Left lung (tissue), 14 donors: ENCODE measurements at places on chromosomes 13 and 19. TPM values are rescaled to one million over a fixed set of nuclear protein-coding genes. Genes with fewer than 3 reads are reported as not detected.

GRCh38 chr13:99484473-99484872 lies 16.8 kb upstream of the TM9SF2 start:
- DNase-seq = no peak

- DNase-seq = no peak
Observed at GRCh38 chr13:61148691-61149315, 266.8 kb downstream of the PCDH20 start.

- no peak for DNase-seq
Observed at GRCh38 chr19:810883-811489, 10.8 kb downstream of the PLPPR3 start.

- DNase-seq = no peak
Observed at GRCh38 chr13:27658546-27658945, 36.9 kb downstream of the POLR1D start.

DACH1 gene
- total RNA-seq = 4.6 TPM

DNA sequence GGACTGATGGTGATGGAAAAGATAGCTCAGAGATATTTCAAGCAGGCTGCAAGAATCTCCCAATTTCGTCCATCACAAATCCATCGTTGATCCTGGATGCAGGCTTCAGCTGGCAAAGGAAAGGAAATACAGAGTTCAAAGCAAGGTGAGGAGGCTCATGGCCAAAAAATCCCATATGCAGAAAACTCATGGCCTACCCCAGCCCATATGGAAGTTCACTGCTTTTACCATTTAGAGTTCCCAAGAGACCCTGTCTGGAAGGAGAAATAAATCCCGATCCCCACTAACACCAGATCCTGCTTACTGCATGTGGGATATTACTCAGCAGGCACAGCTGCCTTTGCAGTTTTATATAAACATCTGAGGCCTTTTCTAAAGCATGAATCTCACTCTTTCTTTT lies 412.9 kb upstream of the SPRY2 start:
- no peak for DNase-seq

DNA sequence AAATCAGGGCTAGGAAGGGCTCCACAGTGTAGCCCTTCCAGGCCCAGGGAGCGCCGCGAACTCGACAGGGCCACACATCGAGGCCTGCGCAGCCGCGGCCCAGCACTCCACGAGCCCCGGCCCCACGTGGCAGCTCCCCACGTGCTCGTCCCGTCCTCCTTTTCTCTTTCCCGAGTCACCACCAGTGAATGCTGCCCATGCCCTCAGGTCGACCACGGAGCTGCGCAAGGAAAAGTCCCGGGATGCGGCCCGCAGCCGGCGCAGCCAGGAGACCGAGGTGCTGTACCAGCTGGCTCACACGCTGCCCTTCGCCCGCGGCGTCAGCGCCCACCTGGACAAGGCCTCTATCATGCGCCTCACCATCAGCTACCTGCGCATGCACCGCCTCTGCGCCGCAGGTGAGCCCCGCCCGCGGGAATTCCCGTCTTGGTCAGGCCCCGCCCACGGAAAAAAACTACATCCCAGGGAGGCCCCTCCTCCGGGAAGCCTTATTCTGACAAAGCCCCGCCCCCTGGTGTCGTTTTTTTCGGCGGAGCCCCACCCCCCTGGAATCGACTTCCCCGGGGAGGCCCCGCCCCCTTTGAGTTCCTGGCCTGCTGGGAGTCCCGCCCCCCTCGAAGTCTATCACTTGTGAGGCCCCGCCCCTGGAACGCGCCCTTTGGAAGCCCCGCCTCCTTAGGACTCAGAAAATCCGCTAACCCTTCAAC lies 7.0 kb downstream of the HIF3A start:
- no peak for DNase-seq

GRCh38 chr19:39544226-39544903 lies 4.4 kb upstream of the EID2 start:
- no peak for DNase-seq

C19orf12 gene
- 22.7 TPM for total RNA-seq

DNA sequence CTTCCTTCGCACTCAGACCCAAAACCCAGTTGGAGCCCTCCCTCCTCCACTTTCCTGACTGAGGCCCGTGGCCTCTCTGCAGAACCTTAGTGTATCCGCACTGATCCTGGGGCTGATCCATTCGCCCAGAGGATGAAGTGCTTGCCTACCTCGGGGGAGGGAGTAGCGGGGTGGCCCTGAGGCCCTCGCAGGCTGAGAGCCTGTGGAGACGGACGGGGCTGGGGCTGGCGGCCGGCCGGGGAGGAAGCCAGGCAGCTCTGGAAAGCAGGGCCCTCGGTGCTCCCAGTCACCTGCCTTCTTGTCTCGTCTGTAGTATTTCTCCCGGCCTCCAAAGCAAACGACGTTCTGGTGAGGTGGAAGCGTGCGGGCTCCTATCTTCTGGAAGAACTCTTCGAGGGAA lies 1.3 kb downstream of the PROZ start:
- DNase-seq = no peak

DLL3 gene
- total RNA-seq = 0.12 TPM

DNA sequence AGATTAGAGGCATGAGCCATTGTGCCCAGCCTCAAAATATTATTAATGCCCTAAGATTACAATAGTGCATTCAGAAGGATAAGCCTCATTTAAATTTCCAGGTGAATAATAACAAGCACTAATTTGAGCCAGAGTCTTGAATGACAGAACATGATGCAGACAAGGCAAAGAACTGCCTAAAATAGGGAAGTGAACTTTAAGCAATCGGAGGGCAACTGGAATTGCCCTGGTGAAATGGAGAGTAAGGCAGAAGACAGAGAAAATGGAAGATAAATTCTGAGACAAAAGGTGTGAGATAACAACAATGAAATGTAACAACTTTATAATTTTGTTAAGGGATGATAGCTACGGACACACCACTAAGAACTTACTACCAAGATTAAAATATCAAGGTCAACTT lies 199.9 kb downstream of the DIAPH3 start:
- DNase-seq = no peak

DNA sequence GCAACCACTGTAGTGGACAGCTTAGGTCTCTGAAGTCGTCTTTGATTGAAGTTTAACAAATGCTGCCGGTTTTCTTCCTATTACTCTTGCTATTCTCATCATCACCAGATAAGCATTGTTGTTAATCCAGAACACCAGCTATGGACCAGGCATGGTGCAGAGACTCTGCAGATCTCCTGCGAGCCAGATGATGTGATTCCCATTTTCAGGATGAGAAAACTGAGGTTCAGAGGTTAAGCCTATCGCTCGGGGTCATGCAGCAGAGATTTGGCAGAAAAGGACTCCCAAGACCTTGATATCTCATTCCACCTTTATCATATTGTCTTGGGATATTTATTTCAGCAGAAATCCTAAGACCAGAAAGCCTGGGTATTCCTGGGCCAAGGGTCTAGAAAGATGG lies 16.5 kb upstream of the CABP5 start:
- no peak for DNase-seq

DNA sequence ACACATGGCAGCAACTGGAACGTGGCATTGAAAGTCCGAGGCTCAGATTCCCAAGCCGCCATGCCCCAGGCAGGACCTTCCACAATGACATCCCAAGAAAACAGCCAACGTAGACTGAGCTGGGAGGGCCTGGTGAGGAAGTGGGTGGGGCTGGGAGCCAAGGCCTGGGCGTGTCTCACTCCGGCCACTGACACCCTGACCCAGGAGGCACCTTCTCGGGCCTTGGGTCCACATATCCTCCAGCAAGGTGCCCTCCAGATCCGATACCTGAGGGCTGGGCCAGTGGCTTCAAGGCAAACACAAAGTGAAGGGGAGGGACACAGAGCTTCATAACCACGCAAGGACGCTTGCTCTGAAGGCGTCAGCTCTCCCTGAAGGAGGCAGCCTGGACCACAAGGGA lies 43.0 kb downstream of the RAB20 start:
- DNase-seq = no peak

- DNase-seq = no peak
Observed at GRCh38 chr19:29211562-29212355, 1.2 kb downstream of the UQCRFS1 start.

DNA sequence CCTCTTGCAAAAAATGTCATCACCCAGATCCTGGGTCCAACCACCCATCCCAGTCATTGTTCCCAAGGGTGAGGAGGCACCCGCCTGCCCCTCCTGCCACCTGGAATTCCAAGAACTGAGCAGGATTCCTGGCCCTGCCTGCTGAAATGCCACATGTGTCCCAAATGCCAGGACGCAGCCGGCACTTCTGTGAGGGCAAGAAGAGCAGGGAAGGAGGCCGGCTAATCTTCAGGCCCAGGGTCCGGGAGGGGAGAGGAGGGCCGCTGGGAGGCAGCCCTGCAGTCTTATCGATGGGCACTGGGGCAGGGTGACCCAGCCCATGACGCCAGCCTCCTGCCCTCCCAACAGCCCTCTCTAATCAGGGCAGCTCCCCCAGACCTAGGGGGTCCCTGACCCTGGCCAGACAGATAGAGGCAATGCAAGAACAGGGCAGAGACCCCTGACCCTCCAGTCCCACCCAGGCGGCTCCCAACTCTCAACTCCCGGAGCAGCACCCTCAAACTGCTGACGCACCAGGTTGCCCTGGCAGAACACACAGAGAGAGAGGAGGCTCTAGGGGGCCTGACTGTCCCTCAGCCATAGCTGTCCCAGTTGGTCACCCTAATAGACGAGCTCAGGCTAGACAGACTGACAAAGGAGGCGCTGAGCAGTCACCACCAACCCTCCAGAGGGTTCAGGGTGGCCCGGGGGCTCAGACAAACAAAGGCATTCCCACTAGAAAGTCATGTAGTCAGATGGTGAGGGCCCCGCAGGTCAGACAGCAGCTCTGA lies 1.5 kb downstream of the MFSD12 start:
- no peak for DNase-seq

DNA sequence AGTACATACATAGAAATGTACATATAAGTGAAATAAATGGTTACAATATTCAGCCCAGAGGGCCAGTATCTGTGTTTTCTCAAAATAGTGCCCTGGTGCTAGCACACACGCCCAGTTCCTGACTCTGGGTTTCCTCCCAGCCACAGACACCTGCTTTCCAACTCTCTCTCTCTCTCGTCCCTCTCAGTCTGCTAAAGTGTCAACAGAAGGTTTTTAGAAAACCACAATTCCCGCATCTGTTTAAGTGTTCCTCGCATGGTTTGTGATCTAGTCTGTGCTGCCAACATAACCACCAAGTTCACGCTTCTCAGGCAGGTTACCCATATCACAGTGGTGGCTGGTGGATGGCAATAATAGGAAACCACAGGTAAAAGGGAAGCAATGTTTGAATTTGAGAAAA lies 17.8 kb upstream of the UPF3A start:
- no peak for DNase-seq

DNA sequence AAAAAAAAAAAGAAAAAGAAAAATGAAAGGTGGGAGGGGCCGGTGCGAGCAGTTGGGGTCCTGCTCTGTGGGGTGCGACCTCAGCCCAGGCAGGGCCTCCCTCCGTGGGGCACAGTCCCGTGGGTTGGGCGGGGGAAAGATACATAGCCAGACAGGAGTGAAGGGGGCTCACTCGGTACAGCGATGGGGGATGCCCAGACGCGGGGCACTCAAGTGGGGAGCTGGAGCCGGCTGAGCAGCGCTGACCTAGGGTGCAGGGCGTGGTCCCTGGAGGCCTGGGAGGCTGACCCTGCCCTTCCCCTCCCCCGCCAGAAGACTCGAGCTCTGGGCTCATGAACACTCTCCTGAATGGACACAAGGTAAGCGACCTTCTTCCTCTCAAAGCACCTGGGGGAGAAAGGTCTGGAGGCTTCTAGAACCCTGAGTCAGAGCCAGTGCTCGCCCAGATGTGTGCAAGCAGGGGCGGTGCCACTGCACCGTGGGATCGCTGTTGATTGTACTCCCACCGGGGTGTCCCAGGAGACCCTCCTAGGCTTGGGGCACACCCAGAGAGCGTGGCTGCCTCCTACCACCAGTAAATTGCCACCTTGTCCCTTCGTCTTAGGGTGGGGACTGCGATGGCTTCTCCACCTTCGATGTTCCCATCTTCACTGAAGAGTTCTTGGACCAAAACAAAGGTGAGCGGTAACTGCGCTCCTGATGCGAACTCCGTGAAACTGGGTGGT lies 3.4 kb downstream of the HMG20B start:
- no peak for DNase-seq

GRCh38 chr19:50803633-50804419 lies 13.6 kb downstream of the ACP4 start:
- DNase-seq = no peak

GRCh38 chr13:43072394-43072793 lies 49.0 kb downstream of the DNAJC15 start:
- DNase-seq = no peak

DNA sequence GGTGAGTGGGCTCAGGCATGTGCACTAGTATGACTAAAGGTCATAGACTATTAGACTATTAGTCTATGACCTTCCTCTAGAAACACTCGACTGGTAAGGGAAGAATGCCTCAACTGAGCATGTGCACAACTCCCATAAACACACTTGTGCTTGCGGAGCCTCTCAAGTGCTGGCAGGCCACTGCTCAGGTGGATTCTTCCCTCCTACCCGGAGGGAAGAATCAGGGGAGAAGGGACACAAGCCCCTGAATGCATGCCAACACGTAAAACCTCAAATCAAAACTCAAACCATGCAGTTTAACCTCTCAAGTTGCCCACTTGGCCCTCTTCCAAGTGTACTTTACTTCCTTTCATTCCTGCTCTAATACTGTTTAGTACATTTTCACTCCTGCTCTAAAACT lies 287.6 kb upstream of the SGCG start:
- no peak for DNase-seq

DNA sequence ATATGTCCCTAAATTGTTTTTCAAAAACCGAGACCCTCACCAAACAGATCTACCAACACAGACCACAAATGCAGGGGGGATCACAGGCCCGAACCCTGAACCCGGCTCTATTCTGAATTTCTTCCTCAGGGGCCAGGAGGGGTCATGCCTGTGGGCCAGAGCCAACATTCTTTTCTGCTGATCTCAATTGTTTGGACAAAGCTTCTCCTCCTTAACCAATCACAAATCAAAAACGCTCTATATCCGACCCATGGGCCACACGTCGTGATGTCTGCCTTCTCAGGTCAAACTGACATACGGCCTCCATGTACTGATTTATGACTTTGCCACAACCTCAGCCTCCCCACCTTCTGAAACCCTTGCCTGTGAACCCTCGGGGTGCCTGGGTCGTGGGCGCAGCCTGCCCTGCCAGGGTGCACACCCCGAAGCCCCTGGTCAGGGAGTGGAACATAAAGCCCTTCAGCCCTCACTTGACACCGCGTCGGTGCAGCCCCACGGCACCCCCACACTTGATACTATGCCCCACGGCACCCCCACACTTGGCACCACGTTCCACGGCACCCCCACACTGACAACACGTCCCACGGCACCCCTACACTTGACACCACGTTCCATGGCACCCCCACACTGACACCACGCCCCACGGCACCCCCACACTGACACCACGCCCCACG lies 58.4 kb upstream of the C13orf46 start:
- DNase-seq = no peak

- DNase-seq = no peak
Observed at GRCh38 chr19:22814124-22814523, 18.0 kb upstream of the ZNF723 start.

GRCh38 chr13:46868091-46868490 lies 28.8 kb downstream of the HTR2A start:
- DNase-seq = no peak

ZNF699 gene
- total RNA-seq = 6.2 TPM

ZNF441 gene
- 5.6 TPM for total RNA-seq
